HFF-Myc (cell line): ENCODE measurements at places on chromosomes 11 and 22.
A peak's percentile ranks its signal among the peaks of the same experiment; 100 is the strongest.

- peak; percentile 89 for DNase-seq
Measured at GRCh38 chr22:28582806-28583205, 96.8 kb downstream of the TTC28 start.

- no peak for DNase-seq
Measured at GRCh38 chr22:20578707-20579106, 71.3 kb downstream of the MED15 start.

- no peak for DNase-seq
Measured at GRCh38 chr11:41256041-41256440, 203.4 kb downstream of the LRRC4C start.

GRCh38 chr22:50738649-50739227, 734 bp downstream of the ACR start:
- no peak for DNase-seq

- DNase-seq: no peak
Measured at GRCh38 chr11:130114726-130115125, 44.9 kb upstream of the ST14 start.

DNA sequence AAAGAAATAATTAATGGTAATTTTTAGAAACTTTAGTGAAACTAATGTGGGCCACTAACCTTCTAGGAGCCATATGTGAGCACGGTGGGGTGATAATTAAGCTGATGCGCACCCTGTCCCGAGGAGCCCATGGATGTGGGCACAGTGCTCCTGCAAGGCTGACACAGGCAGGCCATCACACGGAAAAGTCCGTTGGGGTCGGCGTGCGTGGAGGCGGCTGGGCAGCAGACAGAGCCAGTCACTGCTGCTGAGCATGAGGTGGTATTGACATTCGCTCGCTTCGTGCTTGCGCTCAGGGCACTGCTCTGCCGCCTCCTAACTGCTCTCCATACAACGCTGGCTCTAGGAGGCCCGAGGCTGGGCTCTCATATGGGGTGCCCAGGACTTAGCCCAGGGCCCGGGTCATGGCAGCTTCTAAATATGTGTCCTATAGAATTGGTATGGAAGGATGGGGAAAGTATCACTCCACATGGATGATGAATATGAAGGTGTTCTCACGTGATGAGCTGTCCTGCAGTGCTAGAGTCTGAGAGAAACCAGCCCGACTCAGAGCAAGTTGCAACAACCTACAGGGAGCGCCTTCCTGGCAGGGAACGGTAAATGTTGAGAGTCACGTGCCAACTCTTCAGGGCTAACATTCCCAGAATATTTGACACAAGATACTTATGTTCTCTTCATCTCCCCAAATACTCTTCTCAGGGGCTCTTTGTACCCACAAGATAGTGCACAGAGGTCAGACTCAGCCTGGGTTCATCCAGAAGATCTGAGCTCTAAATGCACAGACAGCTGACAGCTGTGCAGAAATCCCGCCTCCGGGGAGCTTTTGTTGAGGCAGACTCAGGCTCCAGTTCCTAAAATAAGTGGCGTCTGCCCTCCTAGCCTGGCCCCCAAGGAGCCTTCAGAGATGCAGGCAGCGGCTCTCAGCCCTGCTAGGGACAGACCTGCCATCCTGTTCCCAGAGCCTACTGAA, 50.6 kb upstream of the ARFGAP3 start:
- DNase-seq: no peak

- no peak for DNase-seq
Measured at GRCh38 chr11:69940246-69940610, 121.0 kb upstream of the FGF3 start.

GRCh38 chr11:5486421-5486820, 2.1 kb upstream of the OR52D1 start:
- DNase-seq: no peak

DNA sequence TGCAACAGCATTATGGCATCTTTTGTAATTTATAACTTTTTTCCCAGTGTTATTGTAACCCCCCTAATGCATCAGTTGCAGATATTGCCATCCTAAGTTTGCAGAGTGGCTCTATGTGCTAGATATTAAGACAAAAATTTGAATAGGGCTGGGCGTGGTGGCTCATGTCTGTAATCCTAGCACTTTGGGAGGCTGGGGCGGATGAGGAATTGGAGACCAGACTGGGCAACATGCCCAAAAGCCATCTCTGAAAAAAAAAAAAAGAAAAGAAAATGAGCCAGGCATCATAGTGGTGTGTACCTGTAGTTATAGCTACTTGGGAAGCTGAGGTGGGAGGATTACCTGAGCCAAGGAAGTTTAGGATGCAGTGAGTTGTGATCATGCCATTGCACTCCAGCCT, 50.1 kb upstream of the MUC15 start:
- no peak for DNase-seq

DNA sequence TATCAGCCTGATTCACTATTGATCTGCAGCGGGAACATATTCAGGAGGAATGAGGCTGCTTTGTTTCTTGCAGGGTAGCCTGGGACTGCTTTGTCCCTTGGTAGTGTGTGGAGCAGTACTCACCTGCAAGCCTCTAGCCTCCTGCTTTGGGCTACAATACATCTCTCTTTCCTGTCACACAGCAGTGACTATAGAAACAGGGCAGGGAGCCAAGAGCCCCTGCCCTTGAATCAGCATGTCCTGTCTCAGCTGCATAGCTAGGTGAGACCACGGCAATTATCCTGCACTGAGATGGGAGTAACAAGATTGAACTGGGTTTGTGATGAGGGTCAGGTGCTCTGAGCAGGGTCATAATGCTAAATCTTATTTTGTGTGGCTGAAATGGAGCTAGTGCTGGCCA, 191.9 kb downstream of the NELL1 start:
- DNase-seq: no peak

GRCh38 chr11:121655537-121656327, 203.0 kb upstream of the SORL1-AS1 start:
- DNase-seq: peak; percentile 96

DNA sequence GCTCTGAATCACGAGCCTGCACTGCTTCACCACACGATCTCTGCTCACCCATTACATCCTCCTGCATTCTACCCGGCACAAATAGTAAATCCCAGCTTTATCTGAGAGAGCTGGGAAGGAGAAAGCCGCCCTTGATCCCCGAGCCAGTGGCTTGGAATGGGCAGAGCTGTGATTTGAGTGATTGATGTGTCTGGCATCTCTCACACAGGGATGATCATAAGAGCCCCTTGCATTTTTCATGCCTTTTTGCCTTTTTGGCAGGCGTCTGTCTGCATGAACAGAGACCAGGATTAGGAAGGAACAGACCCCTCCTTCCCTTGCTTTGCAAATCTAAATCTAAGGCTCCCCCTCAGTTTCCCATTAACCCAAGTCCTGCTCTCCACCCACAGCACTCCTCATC, 945.3 kb downstream of the NTM start:
- DNase-seq: no peak

DNA sequence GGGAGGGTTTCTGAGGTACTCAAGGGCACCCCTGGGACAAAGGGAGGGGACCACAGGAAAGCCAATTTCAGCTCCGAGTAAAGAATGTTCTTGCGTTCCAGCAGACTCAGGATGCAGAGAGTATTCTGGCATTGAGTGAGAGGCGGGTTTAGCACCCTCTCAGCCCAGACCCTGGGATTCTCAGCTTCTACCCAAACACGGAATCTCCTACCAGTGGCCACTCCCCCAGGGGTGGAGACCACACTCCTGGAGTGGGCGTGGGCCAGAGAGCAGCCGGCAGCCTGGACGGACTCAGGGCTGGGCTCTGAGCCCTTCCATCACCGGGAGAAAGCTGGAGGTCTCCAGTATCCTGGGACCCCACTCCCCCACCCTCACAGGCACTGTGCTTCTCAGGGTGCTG, 26.1 kb upstream of the TTLL12 start:
- no peak for DNase-seq

DNA sequence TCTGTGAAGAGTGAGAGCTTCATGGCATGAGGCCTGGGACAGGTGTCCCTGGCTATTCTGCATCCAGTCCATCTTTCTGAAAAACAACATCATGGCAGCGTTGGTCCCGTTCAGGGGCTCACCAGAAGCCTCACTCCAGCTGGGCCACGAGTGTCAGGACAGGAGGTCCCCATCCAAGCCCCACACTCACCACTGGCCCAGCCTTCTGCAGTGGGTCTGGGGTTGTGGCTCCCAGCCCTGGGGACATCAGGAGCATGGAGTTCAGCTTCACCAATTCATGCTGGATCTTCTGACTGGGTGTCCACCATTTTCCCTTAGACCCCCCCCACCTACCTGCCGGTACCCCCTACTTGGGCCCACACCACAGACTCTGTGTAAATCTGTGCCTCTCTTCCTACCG, 400.3 kb downstream of the BRD1 start:
- no peak for DNase-seq

GRCh38 chr22:26842103-26842502, 184.7 kb downstream of the MIAT start:
- DNase-seq: no peak

DNA sequence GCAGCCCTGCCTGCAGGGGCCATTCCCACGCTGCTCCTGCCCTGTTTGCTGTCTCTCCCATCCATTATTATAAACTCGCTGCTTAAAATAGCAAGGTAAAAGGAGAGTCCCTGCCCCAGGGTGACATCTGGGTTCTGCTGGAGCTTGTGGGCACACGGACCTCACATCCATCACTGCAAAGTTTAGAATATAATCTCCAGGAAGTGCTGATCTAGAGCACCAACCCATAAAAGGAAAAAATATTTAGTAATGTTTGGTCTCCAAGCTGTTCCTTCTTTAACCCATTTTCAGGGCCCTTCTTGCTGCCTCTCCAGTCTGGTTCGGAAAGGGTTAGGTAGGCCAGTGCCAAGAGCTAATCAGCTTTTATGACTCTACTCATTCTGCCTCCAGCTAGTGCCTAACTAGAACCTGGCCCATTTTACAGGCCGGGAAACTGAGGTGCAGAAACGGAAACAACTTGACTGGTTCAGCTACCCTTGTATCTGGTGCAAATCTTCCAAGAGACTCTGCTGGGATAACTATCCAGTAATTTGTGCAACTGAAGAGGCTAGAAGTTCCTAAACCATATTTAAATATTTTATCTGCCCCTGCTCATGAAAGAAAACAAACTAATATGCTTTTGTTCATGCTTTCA, 37.5 kb downstream of the IRAG1 start:
- no peak for DNase-seq

DNA sequence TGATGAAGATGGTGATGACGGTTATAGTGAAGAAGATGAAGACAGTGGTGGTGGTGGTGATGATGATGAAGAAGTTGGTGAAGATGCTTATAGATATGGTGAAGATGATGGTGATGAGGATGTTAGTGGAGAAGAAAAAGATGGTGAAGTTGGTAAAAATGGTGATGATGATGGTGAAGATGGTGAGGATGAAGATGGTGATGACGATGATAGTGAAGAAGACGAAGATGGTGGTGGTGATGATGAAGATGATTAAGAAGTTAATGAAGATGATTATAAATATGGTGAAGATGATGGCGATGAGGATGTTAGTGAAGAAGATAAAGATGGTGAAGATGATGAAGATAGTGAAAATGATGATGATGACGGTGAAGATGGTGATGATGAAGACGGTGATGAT, 25.2 kb upstream of the FGF3 start:
- DNase-seq: no peak

GRCh38 chr22:26210334-26210733, 41.1 kb downstream of the SEZ6L start:
- DNase-seq: no peak

DNA sequence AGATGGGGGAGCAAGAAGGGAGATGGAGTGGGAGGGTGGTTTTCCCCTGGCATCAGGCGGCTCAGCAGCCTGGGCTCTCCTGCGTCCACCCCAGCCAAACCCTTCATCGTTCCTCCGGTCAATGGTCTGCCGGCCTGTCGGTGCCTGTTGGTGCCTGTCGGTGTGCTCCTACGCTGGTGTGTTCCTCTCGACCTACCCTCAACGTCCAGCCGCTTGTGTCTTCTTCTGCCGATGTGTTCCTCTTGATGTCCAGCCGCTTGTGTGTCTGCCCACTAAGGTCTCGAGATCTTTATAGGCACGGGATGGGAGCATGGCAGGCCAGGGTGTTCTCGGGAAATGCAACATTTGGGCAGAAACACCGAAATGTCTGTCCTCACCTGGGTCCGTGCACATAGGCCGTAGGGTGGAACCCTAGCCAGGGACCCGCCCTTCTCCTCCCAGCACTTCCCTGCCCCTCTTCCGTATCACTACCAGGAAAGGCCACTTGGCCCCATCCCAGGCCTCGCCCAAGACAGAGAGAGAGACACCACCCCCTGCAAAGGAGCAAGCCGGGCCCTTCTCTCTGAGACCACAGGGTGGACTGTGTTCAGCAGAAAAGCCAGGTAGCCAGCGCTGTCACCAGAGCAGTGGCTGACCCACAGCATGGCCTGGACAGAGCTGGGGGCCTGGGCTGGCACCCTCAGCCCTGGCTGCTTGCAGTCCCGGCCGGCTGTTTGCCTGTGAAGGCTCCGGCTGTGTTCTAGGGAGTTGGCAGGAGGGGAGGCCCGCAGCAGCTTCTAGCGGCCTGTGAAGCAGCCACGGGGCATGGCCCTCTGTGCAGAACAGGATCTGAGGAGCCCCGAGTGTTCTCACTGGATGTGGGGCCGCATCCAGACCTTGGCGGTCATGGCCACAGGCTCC, 61.6 kb upstream of the KCNQ1OT1 start:
- DNase-seq: no peak

DNA sequence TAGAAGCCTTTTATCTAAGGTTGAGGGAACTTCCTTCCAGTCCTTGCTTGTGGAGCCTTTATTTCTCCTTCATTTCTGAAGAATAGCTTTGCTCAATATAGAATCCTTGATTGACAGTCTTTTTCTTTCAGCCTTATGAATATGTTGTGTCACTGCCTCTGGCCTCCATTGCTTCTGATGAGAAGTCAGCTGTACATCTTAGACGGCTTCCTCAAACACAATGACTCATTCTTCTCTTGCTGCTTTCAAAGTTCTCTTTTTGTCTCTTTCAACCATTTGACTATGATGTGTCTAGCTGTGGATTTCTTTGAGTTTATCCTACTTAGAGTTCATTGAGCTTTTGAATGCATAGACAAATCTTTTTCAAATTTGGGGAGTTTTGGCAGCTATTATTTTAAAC, 893.2 kb downstream of the BRD1 start:
- no peak for DNase-seq

DNA sequence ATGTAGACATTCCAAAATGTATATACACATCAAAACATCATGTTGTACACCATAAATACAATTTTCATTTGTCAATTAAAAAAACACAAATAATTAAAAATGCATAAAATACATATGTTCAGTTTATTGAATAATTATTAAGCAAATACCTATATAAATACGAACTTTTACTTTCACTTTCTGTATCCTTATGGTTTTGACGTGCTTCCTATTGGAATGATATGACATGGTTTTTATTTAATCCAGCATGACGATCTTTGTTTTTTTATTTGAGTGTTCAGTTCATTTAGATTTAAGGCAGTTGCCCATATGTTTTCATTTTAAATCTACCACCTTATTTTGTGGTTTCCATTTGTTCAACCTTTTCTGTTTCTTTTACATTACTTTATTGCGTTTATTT, 198.3 kb upstream of the PLET1 start:
- no peak for DNase-seq

- DNase-seq: no peak
Measured at GRCh38 chr11:79007771-79008402, 432.9 kb downstream of the TENM4 start.

- no peak for DNase-seq
Measured at GRCh38 chr11:115579181-115579825, 75.1 kb upstream of the CADM1 start.
